ENCODE measurements at places on chromosomes 4 and X. TPM values are rescaled to one million over a fixed set of nuclear protein-coding genes. Genes with fewer than 3 reads are reported as not detected.

GRCh38 chrX:48613502-48614160, 16.3 kb downstream of the WDR13 start:
- peaks cover 25% of the 10 kb centered on the region for H3K27me3 ChIP-seq
- H3K4me3 ChIP-seq, result no peak overlapping the region
- H3K27ac ChIP-seq, result no peak overlapping the region
- DNase-seq, result no peak
- no peaks in the 10 kb centered on the region for H3K36me3 ChIP-seq
- peaks cover 5% of the 10 kb centered on the region for H3K4me1 ChIP-seq

DNA sequence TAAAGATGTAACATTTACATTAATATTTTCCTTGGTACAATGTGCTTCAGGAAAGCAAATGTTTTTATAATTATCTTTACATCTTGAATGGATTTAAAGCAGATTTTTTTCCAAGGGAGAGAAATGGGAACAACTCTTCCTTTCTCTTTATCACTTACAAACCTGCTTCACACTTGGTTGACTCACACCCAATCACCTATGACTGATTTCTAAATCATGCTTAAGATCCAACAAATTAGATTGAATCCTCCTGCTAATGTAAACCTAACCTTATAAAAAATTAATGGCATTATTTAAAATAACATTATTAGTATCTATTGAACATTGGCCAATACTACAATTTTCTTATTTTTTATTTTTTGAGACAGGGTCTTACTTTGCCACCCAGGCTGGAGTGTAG, 127.1 kb downstream of the INPP4B start:
- H3K4me1 ChIP-seq, result peaks cover 34% of the 10 kb centered on the region
- H3K4me3 ChIP-seq, result no peak overlapping the region
- no peaks in the 10 kb centered on the region for H3K27me3 ChIP-seq
- H3K36me3 ChIP-seq, result peaks cover 7% of the 10 kb centered on the region
- no peak overlapping the region for H3K27ac ChIP-seq
- no peak for DNase-seq

DNA sequence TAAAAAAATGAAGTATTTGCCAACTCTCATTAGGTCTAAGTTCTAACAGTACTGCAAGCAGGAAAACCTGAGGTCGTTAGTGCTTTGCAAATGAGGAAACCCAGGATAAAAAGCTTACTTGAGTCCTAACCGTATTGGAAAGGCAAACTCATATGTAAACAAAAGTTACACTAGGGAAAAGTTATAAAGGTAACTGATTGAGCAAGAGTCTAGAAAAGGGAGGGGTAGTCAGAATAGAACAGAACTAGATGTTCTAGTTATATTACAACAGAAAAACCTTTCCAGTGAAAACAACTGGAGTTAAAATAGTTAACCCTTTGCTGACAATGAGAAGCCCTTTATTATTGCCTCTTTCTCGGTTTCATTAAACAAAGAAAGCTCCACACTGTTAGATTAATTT, 66.4 kb upstream of the MAOA start:
- no peak overlapping the region for H3K4me3 ChIP-seq
- no peak overlapping the region for H3K27ac ChIP-seq
- H3K27me3 ChIP-seq, result peaks cover 15% of the 10 kb centered on the region
- no peaks in the 10 kb centered on the region for H3K36me3 ChIP-seq
- no peak for DNase-seq

CT55 gene
- not detected for total RNA-seq

DNA sequence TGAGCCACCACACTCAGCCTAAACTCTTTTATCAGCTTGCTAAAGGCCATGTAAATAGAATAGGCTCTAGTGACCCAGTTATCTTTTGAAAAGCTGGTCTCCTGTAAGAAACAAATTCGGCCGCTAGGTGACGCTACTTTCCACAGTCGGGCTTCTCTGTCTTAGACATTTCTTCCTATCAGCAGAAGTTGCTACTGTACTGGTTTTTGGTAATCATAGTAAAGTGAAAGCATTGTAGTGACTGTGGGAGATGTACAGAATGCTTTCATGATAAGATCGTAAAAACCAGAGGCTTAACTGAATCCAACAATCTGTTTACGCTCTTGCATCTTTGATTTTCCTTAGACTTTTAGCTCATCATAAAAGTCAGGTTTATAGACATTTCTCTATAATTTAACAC, 82.6 kb downstream of the GK start:
- peak overlapping the region; percentile 6 for H3K27ac ChIP-seq
- H3K36me3 ChIP-seq, result peaks cover 7% of the 10 kb centered on the region
- peaks cover 20% of the 10 kb centered on the region for H3K4me1 ChIP-seq

DNA sequence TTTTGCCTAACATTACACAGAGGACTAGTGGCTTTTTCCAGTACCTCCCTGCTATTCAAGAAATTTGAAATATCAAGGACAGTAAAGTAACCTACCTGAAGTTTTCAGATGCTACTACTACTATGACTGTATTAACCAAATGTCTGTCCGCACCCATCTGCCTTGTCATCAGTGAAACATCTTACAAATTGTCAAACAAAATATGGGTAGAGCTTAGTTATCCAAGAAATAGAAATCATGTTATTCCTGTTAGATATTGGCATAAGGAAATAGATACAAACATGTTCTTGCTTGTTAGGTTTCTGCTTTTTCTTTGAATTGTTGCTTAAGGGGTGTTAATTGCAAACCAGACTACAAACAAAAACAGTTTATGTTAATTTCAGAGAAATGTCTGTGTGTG, 63.9 kb downstream of the PLS3 start:
- H3K4me1 ChIP-seq, result no peaks in the 10 kb centered on the region
- DNase-seq, result no peak

GRCh38 chr4:95825546-95825945, 14.3 kb upstream of the PDHA2 start:
- H3K4me3 ChIP-seq, result no peak overlapping the region
- H3K36me3 ChIP-seq, result no peaks in the 10 kb centered on the region
- no peaks in the 10 kb centered on the region for H3K4me1 ChIP-seq
- no peak for DNase-seq
- H3K27me3 ChIP-seq, result no peaks in the 10 kb centered on the region
- no peak overlapping the region for H3K27ac ChIP-seq

DNA sequence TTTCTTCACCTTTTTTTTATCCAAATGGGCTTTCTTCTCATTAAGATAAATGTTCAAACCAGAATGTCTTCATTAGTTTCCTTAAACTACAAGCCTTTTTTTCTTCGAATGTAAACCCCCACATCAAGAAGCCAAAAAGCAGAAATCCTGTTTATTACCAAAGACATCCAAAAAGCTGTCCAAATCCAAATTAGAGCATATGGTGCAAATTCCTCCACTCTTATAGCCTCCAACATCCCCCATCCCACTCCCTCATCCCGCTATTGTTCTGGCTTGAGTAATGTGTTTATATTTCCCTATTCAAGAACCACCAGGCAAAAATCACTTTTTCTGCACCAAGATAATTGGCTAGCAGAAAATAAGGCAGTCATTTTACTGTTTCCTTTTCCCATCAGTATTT, 315.1 kb upstream of the ADGRL3 start:
- no peak overlapping the region for H3K27ac ChIP-seq
- peaks cover 5% of the 10 kb centered on the region for H3K36me3 ChIP-seq
- H3K27me3 ChIP-seq, result no peaks in the 10 kb centered on the region
- H3K4me1 ChIP-seq, result no peaks in the 10 kb centered on the region
- no peak overlapping the region for H3K4me3 ChIP-seq

- DNase-seq, result no peak
- H3K27me3 ChIP-seq, result peaks cover 33% of the 10 kb centered on the region
- H3K36me3 ChIP-seq, result no peaks in the 10 kb centered on the region
- no peak overlapping the region for H3K4me3 ChIP-seq
Observed at GRCh38 chrX:13485167-13485566, 84.2 kb upstream of the EGFL6 start.

- DNase-seq, result no peak
- H3K27ac ChIP-seq, result no peak overlapping the region
- H3K27me3 ChIP-seq, result peaks cover 48% of the 10 kb centered on the region
- H3K4me1 ChIP-seq, result no peaks in the 10 kb centered on the region
Observed at GRCh38 chr4:155207534-155208257, 740 bp upstream of the NPY2R start.

DNA sequence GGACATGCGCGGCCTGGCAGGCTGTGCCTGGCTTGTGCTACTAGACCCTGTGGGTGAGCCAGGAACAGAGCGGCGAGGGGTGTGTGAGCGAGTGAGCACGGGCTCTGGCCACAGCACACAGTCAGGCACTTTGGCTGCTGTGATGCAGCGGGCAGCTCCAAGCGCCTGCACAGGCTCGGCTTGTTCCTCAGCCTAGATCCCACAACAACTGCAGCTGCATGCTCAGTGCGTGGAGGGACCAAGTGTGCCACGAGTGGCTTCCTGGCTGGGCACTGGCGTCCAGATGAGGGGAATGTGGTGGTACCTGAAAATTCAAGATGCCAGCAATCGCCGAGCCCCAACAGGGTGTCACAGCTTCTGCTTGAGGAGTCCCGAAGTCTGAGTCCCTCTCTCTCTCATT, 1056.6 kb downstream of the RAPGEF2 start:
- H3K36me3 ChIP-seq, result no peaks in the 10 kb centered on the region
- no peak overlapping the region for H3K27ac ChIP-seq
- no peaks in the 10 kb centered on the region for H3K4me1 ChIP-seq

SULT1E1 gene
- total RNA-seq, result not detected

IL3RA gene
- 7.5 TPM for total RNA-seq

TLR6 gene
- total RNA-seq, result 3.8 TPM

DNA sequence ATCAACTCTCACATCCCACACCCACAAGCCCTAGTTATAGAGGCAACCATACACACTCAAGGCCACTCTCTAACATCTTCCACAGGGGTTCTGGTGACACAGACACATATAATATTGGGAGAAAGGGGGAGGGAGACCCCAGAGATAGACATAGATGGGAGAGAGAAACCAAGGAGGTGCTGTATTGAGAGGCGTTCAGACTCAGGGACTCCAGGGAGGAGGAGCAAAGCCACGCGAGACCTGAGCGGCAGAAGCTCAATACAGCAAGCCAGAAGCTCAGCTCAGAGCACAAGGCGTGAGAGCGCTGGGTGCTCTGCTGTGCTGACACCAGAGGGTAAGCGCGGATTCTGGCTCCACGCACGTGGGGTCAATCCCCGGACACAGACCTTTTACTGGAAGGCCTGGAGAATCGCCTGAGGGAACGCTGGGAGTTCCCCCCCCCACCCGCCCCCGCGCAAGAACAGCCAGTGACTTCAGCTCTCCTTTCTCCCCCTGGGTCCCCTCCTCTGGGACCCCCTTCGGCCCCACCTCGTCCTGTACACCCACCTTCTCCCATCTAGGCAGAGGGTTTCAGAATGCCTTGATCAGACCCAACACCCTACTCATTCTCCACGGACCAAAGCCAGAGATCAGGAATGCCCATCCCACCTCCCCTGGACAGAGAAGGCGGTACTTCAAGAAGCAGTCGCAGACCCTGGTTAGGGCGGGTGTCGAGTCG, 8.7 kb downstream of the MSX1 start:
- no peak overlapping the region for H3K27ac ChIP-seq
- H3K4me1 ChIP-seq, result peaks cover 43% of the 10 kb centered on the region
- DNase-seq, result no peak
- no peak overlapping the region for H3K4me3 ChIP-seq

- H3K27me3 ChIP-seq, result peaks cover 5% of the 10 kb centered on the region
- peaks cover 42% of the 10 kb centered on the region for H3K4me1 ChIP-seq
- H3K4me3 ChIP-seq, result peak overlapping the region; percentile 97
- H3K36me3 ChIP-seq, result no peaks in the 10 kb centered on the region
- peak overlapping the region; percentile 98 for H3K27ac ChIP-seq
Observed at GRCh38 chr4:15756361-15756861, 21.7 kb upstream of the CD38 start.

- no peaks in the 10 kb centered on the region for H3K36me3 ChIP-seq
- no peak overlapping the region for H3K27ac ChIP-seq
- H3K4me1 ChIP-seq, result no peaks in the 10 kb centered on the region
- peaks cover 14% of the 10 kb centered on the region for H3K27me3 ChIP-seq
Observed at GRCh38 chr4:173002830-173003561, 165.6 kb upstream of the GALNT7 start.

GRCh38 chr4:102807345-102807744, 20.0 kb downstream of the UBE2D3 start:
- H3K36me3 ChIP-seq, result peaks cover 65% of the 10 kb centered on the region
- no peak overlapping the region for H3K4me3 ChIP-seq
- DNase-seq, result no peak
- H3K27ac ChIP-seq, result peak overlapping the region; percentile 91
- H3K4me1 ChIP-seq, result peaks cover 68% of the 10 kb centered on the region
- no peaks in the 10 kb centered on the region for H3K27me3 ChIP-seq

PAGE5 gene
- not detected for total RNA-seq

- H3K27ac ChIP-seq, result no peak overlapping the region
- DNase-seq, result no peak
- no peak overlapping the region for H3K4me3 ChIP-seq
- no peaks in the 10 kb centered on the region for H3K4me1 ChIP-seq
Observed at GRCh38 chrX:23202326-23202725, 132.3 kb upstream of the PTCHD1 start.

SSX2B gene
- not detected for total RNA-seq

LPAR4 gene
- total RNA-seq, result not detected

BCORL1 gene
- 8.6 TPM for total RNA-seq

MAGEA3 gene
- not detected for total RNA-seq

DNA sequence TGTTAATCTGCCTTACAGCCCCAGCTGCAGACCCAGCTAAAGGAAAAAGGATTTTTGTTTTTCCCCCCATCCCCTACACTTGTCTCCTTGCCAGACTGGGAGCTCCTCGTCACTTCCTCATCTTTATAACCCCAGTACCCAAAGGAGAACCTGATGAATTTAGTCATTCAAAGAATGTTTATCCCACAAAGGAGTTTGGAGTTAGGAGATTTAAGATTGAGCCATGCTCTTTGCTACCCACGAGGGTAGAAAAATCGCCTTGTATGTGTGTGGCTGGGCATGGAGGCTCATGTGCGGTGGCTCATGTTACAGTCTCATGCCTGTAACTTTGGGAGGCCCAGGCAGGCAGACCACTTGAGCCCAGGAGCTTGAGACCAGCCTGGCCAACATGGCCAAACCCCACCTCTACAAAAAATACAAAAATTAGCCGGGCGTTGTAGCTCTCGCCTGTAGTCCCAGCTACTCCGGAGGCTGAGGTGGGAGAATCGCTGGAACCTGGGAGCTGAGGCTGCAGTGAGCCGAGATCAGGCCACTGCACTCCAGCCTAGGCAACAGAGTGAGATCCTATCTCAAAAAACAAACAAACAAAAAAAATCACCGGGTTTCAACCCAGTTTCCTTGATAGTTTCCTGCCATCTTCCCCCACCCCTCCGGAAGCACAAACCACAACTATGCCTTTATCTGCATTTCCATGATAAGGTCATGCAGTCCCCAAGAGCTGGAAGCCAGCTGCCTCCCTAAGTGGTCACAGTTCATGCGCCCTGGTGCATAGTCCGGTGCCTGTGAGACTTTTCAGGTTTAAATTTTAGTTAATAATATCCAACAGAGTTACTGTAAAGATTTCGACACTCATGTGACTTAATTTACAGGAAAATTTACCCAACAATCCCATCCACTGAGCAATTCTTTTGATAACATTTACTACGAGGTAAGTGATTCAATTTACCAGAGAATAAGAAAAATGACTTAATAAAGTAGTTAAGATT, 1.5 kb downstream of the CFAP97 start:
- H3K36me3 ChIP-seq, result peaks cover 5% of the 10 kb centered on the region
- H3K27me3 ChIP-seq, result no peaks in the 10 kb centered on the region
- H3K4me3 ChIP-seq, result peak overlapping the region; percentile 97
- peaks cover 40% of the 10 kb centered on the region for H3K4me1 ChIP-seq
